Right cardiac atrium (tissue), 5 donors: ENCODE measurements at places on chromosomes 12 and 14. TPM values are rescaled to one million over a fixed set of nuclear protein-coding genes. Genes with fewer than 3 reads are reported as not detected.

Gene OAS2
- 4.8 TPM for total RNA-seq

Gene SELPLG
- 6.2 TPM for total RNA-seq

Gene LRRC43
- 1.6 TPM for total RNA-seq

Gene FGF6
- total RNA-seq, result not detected

Gene KLHL28
- 12.8 TPM for total RNA-seq
